ENCODE measurements at places on chromosomes 7 and 10. TPM values are rescaled to one million over a fixed set of nuclear protein-coding genes. Genes with fewer than 3 reads are reported as not detected.

GRCh38 chr10:33570495-33570894 lies 236.0 kb upstream of the NRP1 start:
- no peaks in the 10 kb centered on the region for H3K4me1 ChIP-seq
- H3K27ac ChIP-seq: no peak overlapping the region
- H3K27me3 ChIP-seq: peaks cover 11% of the 10 kb centered on the region
- no peak overlapping the region for H3K4me3 ChIP-seq
- H3K36me3 ChIP-seq: no peaks in the 10 kb centered on the region
- no peak for DNase-seq

DNA sequence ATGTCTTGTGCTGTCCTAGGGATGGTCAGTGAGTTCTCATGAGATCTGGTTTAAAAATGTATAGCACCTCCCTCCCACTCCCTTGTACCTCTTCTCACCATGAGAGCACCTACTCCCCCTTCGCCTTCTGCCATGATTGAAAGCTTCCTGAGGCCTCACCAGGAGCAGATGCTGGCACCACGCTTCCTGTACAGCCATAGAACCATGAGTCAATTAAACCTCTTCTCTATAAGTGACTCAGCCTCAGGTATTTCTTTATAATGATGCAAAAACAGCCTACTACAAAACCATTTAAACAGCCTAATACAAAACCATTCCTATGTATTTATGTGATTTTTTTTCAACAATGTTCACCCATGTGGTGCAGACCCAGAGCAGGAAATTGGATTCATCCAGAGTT lies 32.0 kb downstream of the KDM7A start:
- no peak overlapping the region for H3K4me3 ChIP-seq
- no peaks in the 10 kb centered on the region for H3K36me3 ChIP-seq
- DNase-seq: no peak

Gene CALN1
- not detected for total RNA-seq

DNA sequence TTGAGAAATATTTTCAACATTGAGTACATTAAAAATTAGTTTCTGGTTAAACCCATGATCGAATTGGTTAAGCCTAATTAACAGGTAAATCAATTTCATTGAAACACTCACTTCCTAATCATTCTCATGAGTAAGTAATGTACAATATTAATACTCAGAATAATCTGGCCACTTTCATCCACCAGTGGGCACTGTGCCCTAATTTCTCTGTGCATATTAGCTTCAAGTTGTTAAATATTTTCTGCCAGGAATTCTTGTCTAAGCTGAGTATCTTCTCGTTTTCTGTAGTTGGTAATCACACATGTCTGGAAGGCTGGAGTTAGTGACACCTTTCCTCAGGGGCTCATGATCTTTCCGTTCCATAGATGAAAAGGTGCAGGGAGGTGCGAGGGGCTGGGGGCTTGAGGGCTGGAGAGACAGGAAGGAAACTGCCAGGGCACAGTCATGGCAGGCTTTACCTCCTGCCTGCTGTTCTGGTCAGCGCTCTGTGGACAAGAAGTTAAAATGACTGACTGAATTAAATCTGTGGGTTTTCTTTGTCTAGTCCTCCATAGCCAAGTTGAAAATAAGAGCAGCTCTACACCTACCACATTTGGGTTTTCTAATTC lies 71.9 kb downstream of the WIPF3 start:
- H3K4me3 ChIP-seq: no peak overlapping the region
- H3K4me1 ChIP-seq: peaks cover 2% of the 10 kb centered on the region
- peak; percentile 74 for DNase-seq
- H3K27ac ChIP-seq: no peak overlapping the region
- H3K36me3 ChIP-seq: no peaks in the 10 kb centered on the region

Gene GNG11
- 208 TPM for total RNA-seq

DNA sequence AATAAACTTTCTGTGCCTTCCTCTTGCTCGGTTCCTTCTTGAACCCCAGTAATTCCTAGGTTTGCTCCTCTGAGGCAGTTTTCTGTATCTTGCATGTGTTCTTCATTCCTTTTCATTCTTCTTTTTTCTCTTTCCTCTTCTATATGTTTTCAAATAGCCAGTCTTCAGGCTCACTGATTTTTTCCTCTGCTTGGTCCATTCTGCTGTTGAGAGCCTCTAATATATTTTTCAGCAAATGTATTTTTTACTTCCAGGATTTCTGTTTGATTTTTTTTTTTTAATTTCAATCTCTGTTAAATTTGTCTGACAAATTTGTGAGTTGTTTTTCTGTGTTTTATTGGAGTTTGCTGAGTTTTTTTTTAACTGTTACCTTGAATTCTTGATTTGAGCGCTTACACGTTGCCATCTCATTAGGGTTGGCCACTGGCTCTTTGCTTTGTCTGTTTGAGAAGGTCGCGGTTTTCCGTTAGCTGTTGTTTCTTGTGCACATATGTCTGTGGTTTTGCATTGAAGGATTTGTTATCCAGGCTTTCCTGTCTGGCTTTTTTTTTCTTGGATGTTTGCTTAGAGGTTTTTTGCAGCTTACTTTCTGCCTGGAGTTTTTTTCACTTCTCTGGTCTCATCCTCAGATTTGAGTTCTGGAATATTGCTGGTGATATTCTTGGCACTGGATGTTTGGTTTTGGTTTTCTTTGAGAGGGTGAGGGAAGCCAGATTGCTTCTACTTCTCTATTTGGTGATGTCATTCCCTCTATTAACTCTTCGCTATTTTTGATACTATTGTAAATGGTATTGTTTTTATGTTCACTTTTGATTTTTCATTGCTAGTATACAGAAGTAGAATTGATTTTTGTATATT lies 12.7 kb downstream of the SPRN start:
- H3K27me3 ChIP-seq: no peaks in the 10 kb centered on the region
- no peak overlapping the region for H3K4me3 ChIP-seq
- DNase-seq: no peak
- no peak overlapping the region for H3K27ac ChIP-seq
- no peaks in the 10 kb centered on the region for H3K4me1 ChIP-seq
- peaks cover 11% of the 10 kb centered on the region for H3K36me3 ChIP-seq

DNA sequence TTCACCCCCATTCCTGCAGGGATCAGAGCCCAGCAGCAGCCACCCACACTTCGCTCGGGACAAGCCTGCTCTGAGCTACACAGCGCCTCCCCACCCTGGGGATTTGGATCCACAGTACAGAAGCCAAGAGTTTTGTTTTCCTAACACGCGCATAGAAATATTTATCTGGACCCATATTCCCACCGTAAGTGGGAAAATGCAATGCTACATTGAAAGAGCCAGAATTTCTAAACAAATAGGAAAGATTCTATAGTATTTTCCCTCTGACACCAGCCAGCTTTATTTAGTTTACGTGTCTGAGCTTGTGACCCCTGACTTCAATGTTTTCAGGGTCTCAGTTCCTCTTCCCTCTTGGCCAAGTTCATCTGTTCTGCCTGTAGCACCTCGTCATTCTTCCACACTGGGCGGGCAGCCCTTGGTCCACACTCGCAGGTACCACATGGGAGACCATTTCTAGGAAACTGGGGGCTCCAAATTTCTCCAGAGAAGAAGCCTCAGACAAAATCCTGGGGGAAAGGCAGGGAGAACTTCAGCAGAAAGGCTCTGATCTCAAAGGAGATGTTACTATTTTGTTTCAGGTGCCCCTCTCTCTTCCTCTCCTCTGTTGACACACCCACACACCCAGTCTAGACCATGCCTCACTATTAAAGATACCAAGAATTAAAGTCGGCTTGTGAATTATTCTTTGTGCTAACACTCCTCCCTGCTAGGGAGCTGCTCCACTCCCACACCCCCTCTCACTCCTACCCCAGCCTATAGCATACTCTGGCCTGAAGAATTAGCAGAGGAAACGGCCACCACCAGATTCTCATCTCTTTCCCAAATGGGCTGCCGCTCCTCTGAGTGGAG lies 116.0 kb upstream of the PCGF5 start:
- no peaks in the 10 kb centered on the region for H3K36me3 ChIP-seq
- H3K27ac ChIP-seq: no peak overlapping the region
- H3K27me3 ChIP-seq: peaks cover 3% of the 10 kb centered on the region
- H3K4me3 ChIP-seq: no peak overlapping the region

- no peaks in the 10 kb centered on the region for H3K27me3 ChIP-seq
- no peaks in the 10 kb centered on the region for H3K4me1 ChIP-seq
- no peaks in the 10 kb centered on the region for H3K36me3 ChIP-seq
- no peak overlapping the region for H3K4me3 ChIP-seq
These were observed 454.6 kb upstream of the SORCS1 start for GRCh38 chr10:107619139-107619538.

- H3K36me3 ChIP-seq: no peaks in the 10 kb centered on the region
- peak overlapping the region; percentile 98 for H3K27ac ChIP-seq
- H3K4me1 ChIP-seq: peaks cover 38% of the 10 kb centered on the region
- H3K27me3 ChIP-seq: no peaks in the 10 kb centered on the region
- H3K4me3 ChIP-seq: peak overlapping the region; percentile 61
- no peak for DNase-seq
These were observed 220.9 kb upstream of the MKLN1 start for GRCh38 chr7:131106681-131107336.

All from endothelial cell of umbilical vein (primary cell).